ENCODE measurements at places on chromosomes 2 and 18.

- no peak for DNase-seq
Observed at GRCh38 chr18:29962579-29962978, 1080.0 kb downstream of the DSC3 start.

DNA sequence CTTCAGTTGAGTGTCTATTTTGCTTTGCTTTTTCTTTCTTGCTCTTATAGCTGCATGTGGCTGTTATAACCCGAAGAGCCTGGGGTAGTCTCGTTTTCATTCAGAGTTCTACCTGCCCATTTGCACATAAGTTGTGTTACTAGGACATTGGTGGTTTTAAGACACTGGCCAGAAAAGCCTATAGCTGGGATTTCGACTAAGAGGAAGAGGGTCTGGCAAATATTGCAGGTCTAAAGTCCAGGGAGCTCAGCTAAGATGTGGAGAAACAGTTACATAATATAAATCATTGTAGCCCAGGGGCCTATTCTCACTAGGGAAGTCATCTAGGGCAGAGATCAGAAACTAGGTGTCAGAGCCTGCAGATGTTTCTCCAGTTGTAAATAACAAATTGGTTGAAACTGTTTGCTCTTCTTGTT, 120.8 kb downstream of the BABAM2 start:
- DNase-seq = no peak

DNA sequence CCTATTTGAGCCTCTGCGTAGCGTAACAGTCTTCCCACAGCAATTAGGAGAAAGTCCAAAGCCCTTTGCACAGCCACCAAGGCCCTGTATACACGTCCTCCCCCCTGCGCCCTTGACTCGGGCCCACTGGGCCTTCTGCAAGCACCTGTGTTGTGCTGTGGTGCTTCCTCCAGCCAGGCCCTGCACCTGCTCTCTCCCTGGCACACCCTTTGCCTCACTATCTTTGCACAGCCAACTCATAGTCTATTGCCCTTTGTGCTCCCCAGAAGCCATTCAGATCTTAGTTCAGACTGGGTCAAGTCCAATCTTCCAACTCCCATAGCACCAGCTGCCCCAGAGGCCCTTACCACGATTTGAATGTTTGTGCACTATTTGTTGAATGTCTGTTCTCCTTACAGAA, 271.6 kb upstream of the MGAT5 start:
- DNase-seq = no peak

- no peak for DNase-seq
Observed at GRCh38 chr18:59996370-59996966, 96.7 kb downstream of the PMAIP1 start.

DNA sequence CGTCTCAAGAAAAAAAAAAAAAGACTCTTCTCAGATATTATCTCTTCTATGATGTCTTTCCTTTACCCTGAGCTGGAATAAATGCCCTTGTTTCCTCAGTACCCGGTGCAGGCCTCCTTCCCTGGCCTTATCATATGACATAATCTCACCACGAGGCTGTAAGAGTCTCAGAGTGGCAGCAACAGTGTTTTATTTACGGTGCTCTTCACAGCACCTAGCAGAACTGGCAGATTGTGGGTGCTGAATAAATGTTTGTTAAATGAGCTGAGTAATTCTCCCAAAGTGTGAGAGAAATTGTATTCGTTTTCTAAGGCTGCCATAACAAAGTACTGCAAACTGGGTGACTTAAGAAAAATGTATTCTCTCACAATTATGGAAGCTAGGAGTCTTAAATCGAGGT, 82.8 kb upstream of the CD28 start:
- no peak for DNase-seq

DNA sequence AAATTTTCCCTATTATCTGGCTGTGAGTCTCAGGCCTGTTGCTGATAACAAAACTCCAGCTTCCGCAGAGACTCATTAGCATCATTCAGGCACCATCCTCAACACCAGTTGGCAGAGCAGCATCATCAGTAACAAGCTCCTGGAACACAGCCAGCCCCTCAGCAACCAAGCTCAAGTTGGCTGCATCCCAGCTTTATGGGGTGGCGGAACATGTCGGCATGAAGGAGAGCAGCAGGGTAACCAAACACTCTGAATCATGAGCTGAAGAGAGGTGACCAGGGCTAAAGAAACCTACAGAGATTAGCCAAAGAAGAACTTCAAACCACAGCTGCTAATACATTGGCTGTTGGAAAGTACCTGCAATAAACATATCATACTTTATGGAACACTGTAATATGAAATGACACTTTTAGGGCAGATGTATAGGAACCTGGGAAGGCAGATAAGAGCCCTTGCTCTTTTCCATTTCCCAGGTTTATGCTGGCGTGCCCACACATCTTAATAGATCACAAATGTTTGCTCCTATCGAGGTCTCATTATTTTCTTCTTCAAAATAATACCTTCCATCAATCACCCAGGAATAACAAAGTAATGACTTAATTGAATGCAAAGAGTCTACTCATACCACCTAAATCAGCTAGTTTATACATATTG, 63.8 kb downstream of the PDE11A start:
- no peak for DNase-seq

- DNase-seq = no peak
Observed at GRCh38 chr2:231323316-231323715, 72.2 kb upstream of the B3GNT7 start.

GRCh38 chr18:64208516-64208915, 59.6 kb upstream of the LINC00305 start:
- no peak for DNase-seq

DNA sequence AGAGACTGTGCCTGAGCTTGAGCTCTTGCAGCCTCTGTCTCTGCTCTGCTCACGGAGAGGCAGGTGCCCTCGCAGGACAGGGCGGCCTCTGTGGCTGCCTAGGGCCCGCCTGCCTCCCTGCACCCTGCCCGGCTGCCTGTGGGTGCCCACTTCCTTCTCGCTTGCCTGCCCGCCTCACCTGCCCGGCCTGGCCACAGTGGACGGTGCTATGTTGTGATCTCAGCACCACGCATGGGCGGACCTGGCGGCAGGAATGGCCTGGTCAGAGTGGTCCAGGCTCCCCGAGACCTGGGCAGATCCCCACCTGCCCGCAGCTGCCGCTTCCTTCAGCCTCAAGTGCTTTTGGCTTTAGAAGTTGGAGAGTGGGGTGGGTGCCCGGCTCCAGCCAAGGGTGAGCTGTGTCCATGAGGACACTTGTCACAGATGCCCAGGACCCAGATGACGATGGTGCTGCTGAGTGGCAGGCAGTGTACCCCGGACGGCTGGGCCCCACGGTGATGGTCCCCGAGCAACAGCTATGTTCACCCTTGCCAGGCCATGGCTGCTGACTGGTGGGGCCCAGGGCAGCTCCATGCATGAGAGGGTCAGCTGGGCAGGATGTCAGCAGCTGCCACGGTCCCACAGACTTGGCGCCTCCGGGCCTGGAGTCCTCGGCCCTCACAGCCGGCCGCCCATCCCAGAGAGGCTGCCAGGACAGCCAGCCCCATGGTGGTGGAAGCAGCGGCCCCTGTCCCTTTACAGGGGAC, 25.3 kb downstream of the RTP5 start:
- no peak for DNase-seq

- DNase-seq = no peak
Observed at GRCh38 chr18:46696268-46696667, 39.2 kb upstream of the LOXHD1 start.

- DNase-seq = no peak
Observed at GRCh38 chr2:42849311-42849710, 56.9 kb upstream of the HAAO start.

- DNase-seq = no peak
Observed at GRCh38 chr2:65032019-65032975, 23.9 kb upstream of the CEP68 start.

GRCh38 chr18:47343291-47343690, 91.8 kb upstream of the SKOR2 start:
- no peak for DNase-seq

DNA sequence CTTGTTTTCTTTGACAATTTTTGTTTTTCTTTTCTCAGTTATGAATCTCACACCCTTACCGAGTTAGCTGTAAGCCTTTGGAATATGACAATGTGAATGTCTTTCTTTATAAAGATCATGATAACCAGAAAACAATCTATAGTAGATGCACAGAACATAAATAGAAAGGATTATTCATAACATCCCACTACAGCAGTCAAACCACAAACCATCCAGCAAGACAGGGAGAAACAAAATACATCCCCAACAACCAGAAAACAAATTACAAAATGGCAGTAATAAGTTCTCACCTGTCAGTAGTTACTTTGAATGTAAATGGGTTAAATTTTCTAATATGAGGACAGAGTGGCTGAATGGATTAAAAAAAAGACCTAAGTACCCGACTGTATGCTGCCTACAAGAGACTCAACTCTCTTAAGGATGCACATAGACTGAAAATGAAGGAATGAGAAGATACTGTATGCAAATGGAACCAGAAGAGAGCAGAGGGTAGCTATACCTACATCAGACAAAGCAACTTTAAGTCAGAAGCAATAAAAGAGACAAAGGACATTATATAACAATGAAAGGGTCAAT, 124.6 kb downstream of the ZNF532 start:
- no peak for DNase-seq

GRCh38 chr2:43941966-43942365, 53.8 kb downstream of the LRPPRC start:
- no peak for DNase-seq

- no peak for DNase-seq
Observed at GRCh38 chr2:14902953-14903352, 270.4 kb downstream of the LRATD1 start.

- DNase-seq = no peak
Observed at GRCh38 chr18:63159590-63159989, 160.0 kb downstream of the BCL2 start.

GRCh38 chr2:141187075-141187439, 943.8 kb downstream of the LRP1B start:
- DNase-seq = no peak

GRCh38 chr18:48227206-48227605, 182.0 kb downstream of the ZBTB7C start:
- DNase-seq = no peak

- no peak for DNase-seq
Observed at GRCh38 chr18:76960528-76961035, 138.2 kb downstream of the ZNF236 start.

GRCh38 chr2:230323385-230324106, 3.4 kb upstream of the SP140L start:
- no peak for DNase-seq

- no peak for DNase-seq
Observed at GRCh38 chr18:39959839-39960238, 1995.2 kb upstream of the PIK3C3 start.

GRCh38 chr2:222851956-222852617, 8.7 kb upstream of the ACSL3 start:
- no peak for DNase-seq

DNA sequence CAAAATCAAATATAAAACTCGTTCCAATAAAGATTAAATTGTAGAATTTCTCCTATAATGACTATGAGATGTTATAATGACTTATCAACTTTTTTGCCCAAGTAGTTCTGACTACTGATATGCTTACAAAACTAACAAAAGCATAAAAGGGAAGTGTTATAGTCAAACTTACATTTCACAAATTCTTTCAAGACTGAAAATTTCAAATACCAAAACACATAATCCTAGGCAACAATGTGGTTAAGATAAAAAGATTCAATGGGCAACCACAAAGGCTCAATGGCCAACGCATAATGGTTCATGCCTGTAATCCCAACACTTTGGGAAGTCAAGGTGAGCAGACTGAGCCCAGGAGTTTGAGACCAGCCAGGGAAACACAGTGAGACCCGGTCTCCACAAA, 135.7 kb downstream of the USP34 start:
- no peak for DNase-seq

- DNase-seq = no peak
Observed at GRCh38 chr2:135252805-135253458, 200.8 kb downstream of the RAB3GAP1 start.

DNA sequence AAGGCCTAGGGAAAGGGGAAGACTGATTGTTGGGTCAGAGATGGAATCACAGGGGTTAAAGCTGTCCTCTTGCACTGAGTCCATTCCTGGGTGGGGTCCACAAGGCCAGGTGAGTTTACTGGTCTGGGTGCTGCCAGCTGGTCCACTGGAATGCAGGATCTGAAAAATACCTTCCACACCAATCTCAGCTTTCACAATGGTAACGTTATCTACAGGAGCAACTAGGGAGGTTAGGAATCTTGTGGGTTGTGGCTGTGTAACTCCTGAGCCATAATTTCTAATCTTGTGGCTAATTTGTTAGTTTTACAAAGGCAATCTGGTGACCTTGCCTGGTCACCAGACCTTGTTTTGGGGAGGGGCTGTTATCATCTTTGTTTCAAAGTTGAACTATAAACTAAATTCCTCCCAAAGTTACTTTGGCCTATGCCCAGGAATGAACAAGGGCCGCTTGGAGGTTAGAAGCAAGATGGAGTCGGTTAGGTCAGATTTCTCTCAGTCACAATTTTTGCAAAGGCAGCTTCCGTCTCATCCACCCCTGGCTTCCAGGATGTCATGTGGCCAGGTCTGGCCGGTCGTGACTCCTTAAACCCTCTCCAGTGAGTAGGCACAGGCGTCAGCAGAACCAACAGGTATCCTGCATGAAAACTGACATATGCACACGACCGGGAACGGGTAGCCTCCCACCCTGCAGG, 123.3 kb upstream of the SH3BP4 start:
- DNase-seq = no peak

DNA sequence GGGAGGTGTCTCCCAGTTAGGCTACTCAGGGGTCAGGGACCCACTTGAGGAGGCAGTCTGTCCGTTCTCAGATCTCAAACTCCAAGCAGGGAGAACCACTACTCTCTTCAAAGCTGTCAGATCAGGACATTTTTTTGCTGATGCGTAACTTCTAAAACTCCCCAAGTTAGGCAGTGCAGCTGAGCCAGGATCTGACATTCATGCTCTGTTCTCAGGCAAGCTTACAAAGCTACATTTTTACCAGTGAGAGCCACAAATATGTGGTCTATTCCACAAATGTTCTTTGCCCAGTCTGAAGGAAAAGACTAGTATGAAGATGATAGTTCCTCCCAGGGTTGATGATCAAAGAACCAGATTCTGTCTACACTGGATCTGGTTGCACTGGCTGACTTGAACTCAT, 184.1 kb downstream of the MTCL1 start:
- no peak for DNase-seq

DNA sequence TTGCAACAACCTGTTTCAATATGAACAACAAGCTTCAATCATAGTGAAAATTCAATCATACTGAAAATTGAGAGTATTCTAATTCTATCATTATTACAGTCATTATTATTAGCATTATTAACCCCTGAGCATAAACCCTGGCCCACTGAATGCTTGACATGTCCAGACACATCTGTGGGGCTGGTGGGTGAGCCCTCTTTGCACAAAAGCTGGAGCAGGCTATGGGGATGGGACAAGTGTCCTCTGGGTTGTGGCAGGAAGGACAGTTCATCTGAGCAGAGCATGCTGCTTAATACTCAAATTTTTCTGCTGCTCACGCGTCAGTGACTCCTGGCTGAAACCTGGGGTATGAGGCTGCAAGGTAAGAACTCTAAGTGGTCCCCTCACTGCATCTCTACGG, 451.1 kb upstream of the POU3F3 start:
- no peak for DNase-seq

DNA sequence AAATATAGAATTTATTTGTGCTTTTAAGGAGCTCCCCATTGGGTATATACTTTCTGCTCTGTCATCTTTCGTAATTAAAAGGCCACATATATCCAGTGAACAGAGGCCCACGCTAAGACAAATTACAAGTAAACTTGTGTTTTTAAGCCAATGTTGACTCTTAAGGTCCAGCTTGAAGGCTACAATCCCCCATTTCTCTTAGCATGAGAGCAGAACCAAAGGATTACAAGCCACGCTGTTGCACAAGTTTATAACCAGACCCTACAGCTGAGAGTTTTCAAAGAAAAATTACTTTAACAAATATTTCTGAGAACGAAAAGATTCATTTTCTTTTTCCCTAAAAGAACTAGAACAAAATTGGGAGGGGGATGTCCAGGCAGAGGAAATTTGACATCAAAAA, 471.0 kb downstream of the TXNL1 start:
- DNase-seq = no peak

All from activated T-helper 1 cell treated with anti-CD3 and anti-CD28 coated beads, Interleukin-2, amount 50 U/mL, for 16 hours (primary cell).